ENCODE measurements at places on chromosomes 3 and 15. TPM values are rescaled to one million over a fixed set of nuclear protein-coding genes. Genes with fewer than 3 reads are reported as not detected.

OCA2 gene
- not detected for total RNA-seq

COL6A6 gene
- total RNA-seq, result not detected

NECTIN3 gene
- total RNA-seq, result 30.1 TPM

RETNLB gene
- total RNA-seq, result not detected

FANCD2OS gene
- total RNA-seq, result not detected

CA12 gene
- total RNA-seq, result 19.7 TPM

CCDC39 gene
- not detected for total RNA-seq

CEP97 gene
- 7.9 TPM for total RNA-seq

SCAANT1 gene
- not detected for total RNA-seq

LCTL gene
- 0.23 TPM for total RNA-seq

COL6A5 gene
- total RNA-seq, result not detected

ARPC4 gene
- 153 TPM for total RNA-seq

CXCR6 gene
- not detected for total RNA-seq

CDCP1 gene
- 53.5 TPM for total RNA-seq

TFDP2 gene
- 78.1 TPM for total RNA-seq

BUB1B gene
- 59.8 TPM for total RNA-seq

FOXB1 gene
- not detected for total RNA-seq

C2CD4A gene
- 0.35 TPM for total RNA-seq
